Sigmoid colon (tissue), 7 donors: ENCODE measurements at places on chromosomes 1 and 21. TPM values are rescaled to one million over a fixed set of nuclear protein-coding genes. Genes with fewer than 3 reads are reported as not detected.

DNA sequence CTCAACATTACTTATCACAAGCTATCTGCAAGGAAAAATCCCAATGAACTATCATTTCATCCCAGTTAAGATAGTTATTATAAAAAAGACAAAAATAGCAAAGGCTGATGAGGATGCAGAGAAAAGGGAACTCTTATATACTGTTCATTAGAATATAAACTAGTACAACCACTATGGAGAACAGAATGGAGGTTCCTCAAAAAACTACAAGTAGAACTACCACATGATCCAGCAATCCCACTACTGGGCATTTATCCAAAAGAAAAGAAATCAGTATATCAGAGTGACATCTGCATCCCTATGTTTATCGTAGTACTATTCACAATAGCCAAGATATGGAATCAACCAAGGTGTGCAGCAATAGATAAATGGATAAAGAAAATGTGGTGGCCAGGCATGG is 4.9 kb upstream of the C1orf185 start:
- H3K4me3 ChIP-seq = no peak overlapping the region
- H3K36me3 ChIP-seq = no peaks in the 10 kb centered on the region
- H3K4me1 ChIP-seq = no peaks in the 10 kb centered on the region

DNA sequence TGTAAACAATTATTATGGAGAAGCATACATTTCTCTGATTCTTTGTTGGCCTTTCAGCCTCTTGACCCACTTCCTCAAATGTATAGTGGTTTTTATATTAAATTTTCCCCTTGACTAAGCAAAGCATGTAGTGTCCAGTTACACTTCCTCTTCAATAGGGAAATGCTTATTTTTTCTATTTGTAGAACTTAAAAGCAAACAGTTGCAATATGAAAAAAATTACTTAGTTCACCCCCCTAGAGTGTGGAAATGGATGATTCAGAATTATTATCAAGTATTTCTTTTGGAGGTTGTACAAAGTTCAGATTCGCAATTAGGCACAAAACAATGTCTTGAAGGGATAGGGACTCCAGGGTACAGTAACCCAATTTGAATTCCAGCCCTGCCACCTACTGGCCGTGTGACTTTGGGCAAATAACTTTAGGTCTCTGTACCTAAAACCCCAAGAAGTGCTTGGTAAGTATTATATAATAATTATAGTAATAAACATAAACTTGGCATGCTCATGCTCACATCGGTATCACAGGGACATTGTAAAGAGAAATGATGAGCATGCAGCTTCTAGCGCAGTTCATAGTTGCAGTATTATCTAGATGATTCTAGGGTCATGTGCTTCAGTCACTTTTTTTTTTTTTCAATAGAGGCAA is 28.6 kb upstream of the IFNGR2 start:
- no peaks in the 10 kb centered on the region for H3K27me3 ChIP-seq
- no peaks in the 10 kb centered on the region for H3K4me1 ChIP-seq
- no peak overlapping the region for H3K4me3 ChIP-seq
- H3K36me3 ChIP-seq = no peaks in the 10 kb centered on the region
- DNase-seq = no peak

- no peaks in the 10 kb centered on the region for H3K27me3 ChIP-seq
- peak overlapping the region; percentile 68 for H3K4me3 ChIP-seq
- no peak for DNase-seq
- peaks cover 26% of the 10 kb centered on the region for H3K4me1 ChIP-seq
- peak overlapping the region; percentile 78 for H3K27ac ChIP-seq
- no peaks in the 10 kb centered on the region for H3K36me3 ChIP-seq
Measured at GRCh38 chr1:160342526-160342925, 524 bp downstream of the COPA start.

GRCh38 chr1:88708011-88708410 is 23.9 kb downstream of the PKN2 start:
- H3K36me3 ChIP-seq = no peaks in the 10 kb centered on the region
- no peak overlapping the region for H3K27ac ChIP-seq
- no peak overlapping the region for H3K4me3 ChIP-seq
- no peaks in the 10 kb centered on the region for H3K27me3 ChIP-seq
- no peak for DNase-seq

- no peaks in the 10 kb centered on the region for H3K27me3 ChIP-seq
- no peaks in the 10 kb centered on the region for H3K36me3 ChIP-seq
- H3K4me3 ChIP-seq = no peak overlapping the region
- H3K27ac ChIP-seq = no peak overlapping the region
- H3K4me1 ChIP-seq = no peaks in the 10 kb centered on the region
Measured at GRCh38 chr21:18759751-18760161, 356.2 kb upstream of the TMPRSS15 start.

DNA sequence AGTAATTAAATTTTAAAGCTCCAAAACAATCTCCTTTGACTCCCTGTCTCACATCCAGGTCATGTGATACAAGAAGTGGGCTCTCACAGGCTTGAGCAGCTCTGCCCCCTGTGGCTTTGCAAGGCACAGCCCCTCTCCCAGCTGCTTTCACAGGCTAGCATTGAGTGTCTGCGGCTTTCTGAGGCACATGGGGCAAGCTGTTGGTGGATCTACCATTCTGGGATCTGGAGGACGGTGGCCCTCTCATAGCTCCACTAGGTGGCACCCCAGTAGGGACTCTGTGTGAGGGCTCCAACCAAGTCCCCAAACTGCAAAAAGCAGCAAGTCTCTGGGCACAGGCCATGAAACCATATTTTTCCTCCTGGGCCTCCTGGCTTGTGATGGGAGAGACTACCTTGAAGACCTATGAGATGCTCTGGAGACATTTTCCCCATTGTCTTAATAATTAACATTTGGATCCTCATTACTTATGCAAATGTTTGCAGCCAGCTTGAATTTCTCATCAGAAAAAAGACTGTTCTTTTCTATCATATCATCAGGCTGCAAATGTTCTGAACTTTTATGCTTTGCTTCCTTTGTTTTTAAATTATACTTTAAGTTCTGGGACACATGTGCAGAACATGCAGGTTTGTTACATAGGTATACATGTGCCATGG is 554.1 kb upstream of the OLFM3 start:
- DNase-seq = no peak
- no peaks in the 10 kb centered on the region for H3K36me3 ChIP-seq
- H3K27ac ChIP-seq = no peak overlapping the region
- no peaks in the 10 kb centered on the region for H3K4me1 ChIP-seq

DNA sequence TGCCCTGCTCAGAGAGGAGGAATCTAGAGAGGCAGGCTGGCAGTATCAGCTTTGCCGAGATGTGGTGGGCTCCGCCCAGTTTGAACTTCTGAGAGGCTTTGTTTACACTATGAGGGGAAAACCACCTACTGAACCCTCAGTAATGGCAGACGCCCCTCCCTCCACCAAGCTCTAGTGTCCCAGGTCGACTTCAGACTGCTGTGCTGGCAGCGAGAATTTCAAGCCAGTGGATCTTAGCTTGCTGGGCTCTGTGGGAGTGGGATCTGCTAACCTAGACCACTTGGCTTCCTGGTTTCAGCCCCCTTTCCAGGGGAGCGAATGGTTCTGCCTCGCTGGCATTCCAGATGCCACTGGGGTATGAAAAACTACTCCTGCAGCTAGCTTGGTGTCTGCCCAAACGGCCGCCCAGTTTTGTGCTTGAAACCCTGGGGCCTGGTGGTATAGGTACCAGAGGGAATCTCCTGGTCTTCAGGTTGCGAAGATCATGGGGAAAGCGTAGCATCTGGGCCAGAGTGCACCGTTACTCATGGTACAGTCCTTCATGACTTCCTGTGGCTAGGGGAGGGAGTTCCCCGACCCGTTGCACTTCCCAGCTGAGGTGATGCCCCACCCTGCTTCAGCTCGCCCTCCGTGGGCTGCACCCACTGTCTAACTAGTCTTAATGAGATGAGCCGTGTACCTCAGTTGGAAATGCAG is 43.6 kb downstream of the C21orf91 start:
- no peak overlapping the region for H3K4me3 ChIP-seq
- no peaks in the 10 kb centered on the region for H3K27me3 ChIP-seq
- H3K27ac ChIP-seq = no peak overlapping the region
- no peak for DNase-seq
- H3K4me1 ChIP-seq = no peaks in the 10 kb centered on the region
- H3K36me3 ChIP-seq = no peaks in the 10 kb centered on the region

- H3K4me1 ChIP-seq = no peaks in the 10 kb centered on the region
- H3K27me3 ChIP-seq = no peaks in the 10 kb centered on the region
- H3K27ac ChIP-seq = no peak overlapping the region
- no peak overlapping the region for H3K4me3 ChIP-seq
Measured at GRCh38 chr1:91129458-91129857, 107.6 kb upstream of the ZNF644 start.

DNA sequence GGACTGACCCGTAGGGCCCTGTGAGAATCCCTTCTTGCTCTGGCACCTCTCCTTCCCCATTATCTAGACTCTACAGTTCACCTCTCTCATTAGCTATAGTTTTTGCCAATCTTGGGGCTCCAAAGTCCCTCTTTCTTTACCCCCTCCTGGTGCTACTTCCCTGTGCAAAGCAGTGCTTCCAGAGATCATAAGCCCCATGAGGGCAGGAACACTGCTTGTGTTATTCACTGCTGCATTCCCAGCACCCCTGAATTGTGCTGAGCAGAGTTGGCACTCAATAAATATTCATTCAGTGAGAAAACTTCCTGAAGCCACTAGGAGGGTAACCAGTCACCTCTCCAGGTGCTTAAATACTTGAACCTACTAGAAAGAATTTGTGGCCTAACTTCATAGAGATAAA is 2.1 kb upstream of the H3-3A start:
- no peaks in the 10 kb centered on the region for H3K36me3 ChIP-seq
- H3K27me3 ChIP-seq = no peaks in the 10 kb centered on the region
- no peaks in the 10 kb centered on the region for H3K4me1 ChIP-seq
- peak overlapping the region; percentile 99 for H3K27ac ChIP-seq
- no peak for DNase-seq

GRCh38 chr1:63155437-63155836 is 166.9 kb upstream of the FOXD3 start:
- DNase-seq = no peak
- no peaks in the 10 kb centered on the region for H3K27me3 ChIP-seq
- H3K4me1 ChIP-seq = no peaks in the 10 kb centered on the region
- no peak overlapping the region for H3K27ac ChIP-seq
- H3K36me3 ChIP-seq = no peaks in the 10 kb centered on the region

DNA sequence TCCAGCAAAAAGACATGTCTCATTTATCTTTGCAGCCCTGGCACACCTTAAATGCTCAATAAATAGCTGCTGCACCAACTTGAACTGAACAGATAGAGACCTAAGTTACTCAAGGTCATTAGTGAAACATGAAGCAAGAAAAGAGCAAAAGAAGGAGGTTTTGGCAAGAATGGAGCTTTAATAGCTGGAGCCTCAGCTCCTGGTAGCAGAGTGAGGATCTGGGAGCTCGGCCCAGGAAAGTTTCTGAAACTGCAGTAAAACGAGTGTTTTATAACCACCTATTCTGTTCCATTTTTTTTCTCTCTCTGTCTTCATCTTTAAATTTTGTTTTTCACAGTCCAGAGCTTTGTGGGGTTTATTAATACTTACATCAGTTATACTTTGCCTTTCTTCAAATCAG is 207.5 kb downstream of the SETD4 start:
- no peaks in the 10 kb centered on the region for H3K4me1 ChIP-seq
- no peaks in the 10 kb centered on the region for H3K27me3 ChIP-seq
- H3K36me3 ChIP-seq = no peaks in the 10 kb centered on the region
- H3K4me3 ChIP-seq = no peak overlapping the region
- no peak for DNase-seq

- H3K4me3 ChIP-seq = no peak overlapping the region
- peak overlapping the region; percentile 71 for H3K27ac ChIP-seq
- H3K36me3 ChIP-seq = no peaks in the 10 kb centered on the region
- H3K4me1 ChIP-seq = peaks cover 34% of the 10 kb centered on the region
Measured at GRCh38 chr1:203038217-203038741, 12.0 kb downstream of the PPFIA4 start.

DNA sequence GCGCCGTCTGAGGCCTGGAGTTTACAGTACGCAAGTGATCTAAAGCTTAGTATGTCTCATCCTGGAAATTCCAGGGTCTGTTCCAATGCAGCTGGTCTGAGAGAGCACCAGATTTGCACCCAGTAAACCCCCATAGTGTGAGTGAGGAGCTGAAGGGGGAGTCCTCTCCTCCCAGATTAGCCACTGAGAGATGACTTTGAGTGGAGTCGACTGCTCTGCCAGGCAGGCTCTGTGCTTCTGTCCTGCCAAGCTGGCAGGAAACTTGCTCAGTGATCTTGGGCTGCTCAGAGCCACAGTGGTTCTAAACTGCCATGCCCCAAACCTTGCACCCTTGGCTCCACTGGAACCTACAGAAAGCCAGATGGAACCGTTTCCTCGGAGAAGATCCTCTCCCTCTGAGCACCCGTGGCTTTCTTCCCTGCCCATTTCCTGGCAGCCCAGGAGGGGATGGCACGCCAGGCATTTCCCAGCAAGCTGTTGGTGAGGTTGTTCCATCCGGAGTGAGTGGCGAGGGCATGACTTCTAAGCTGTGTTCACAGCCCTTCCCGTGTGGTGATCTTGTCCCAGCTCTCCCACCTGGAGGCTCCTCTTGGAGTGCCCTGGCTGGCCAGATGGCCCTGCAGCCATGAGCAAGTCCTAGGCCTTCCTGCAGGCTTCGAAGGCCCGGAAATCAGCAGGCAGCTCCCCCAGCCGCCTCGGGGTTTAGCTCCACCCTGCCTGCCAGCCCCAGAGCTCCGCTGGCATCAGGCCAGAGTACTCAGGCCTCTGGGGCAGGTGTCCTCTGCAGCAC is 125.9 kb upstream of the VAMP3 start:
- H3K36me3 ChIP-seq = no peaks in the 10 kb centered on the region
- DNase-seq = no peak
- no peak overlapping the region for H3K4me3 ChIP-seq
- H3K27me3 ChIP-seq = peaks cover 4% of the 10 kb centered on the region
- H3K4me1 ChIP-seq = peaks cover 15% of the 10 kb centered on the region

DNA sequence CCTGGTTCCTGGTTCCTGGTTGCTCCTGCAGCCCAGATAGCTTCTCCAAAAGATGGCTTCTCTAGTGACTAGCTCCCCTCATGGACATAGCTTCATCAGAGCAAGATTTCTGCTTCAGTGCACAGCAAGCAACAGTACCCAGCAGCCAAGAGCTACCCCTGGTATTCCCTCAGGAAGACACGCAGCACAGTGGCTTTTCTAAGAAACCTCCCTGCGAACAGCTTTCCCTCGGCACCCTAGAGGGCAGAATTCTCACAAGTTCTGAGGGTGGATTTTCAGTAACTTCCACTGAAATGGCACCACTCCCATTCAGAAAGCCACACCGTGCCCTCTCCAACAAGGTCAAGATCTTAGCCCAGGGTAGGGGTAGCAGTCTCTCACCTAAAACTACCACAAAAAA is 128.2 kb downstream of the EIF4G3 start:
- H3K27ac ChIP-seq = no peak overlapping the region
- no peaks in the 10 kb centered on the region for H3K27me3 ChIP-seq
- no peaks in the 10 kb centered on the region for H3K4me1 ChIP-seq
- DNase-seq = no peak
- H3K36me3 ChIP-seq = no peaks in the 10 kb centered on the region

Gene SEC16B
- 1.8 TPM for total RNA-seq

Gene STK40
- total RNA-seq = 38.3 TPM

Gene C2CD2
- 45.1 TPM for total RNA-seq

Gene S100A8
- total RNA-seq = not detected

Gene NBPF6
- not detected for total RNA-seq

Gene ADGRL4
- 8.4 TPM for total RNA-seq

Gene F11R
- 6.7 TPM for total RNA-seq

Gene TFF3
- 45.1 TPM for total RNA-seq

Gene FAM131C
- total RNA-seq = not detected

Gene PIK3R3
- total RNA-seq = 11.6 TPM

Gene NEGR1
- 69.2 TPM for total RNA-seq

Gene FCMR
- total RNA-seq = 0.49 TPM

Gene ZDHHC18
- total RNA-seq = 13.6 TPM

Gene FAM72A
- total RNA-seq = 0.95 TPM
